Effector memory CD8-positive, alpha-beta T cell (primary cell): ENCODE measurements at places on chromosomes 5 and 9.

DNA sequence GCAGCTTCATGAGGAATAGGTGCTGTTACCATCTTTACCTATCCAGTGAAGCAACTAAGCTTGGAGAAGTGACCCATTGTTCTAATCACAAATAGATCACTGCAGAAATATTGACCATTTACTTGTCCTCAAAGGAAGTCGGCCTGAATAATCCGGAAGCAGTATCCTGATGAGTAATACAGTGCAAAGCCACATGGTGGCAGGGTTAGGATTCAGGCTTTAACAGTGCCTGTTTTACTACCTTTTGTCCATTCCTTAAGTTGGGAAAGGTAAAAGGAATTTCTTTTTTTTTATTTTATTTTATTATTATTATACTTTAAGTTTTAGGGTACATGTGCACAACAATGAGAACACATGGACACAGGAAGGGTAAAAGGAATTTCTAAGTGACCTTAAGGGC is 336.3 kb downstream of the KDM4C start:
- no peak for DNase-seq

- DNase-seq = no peak
Measured at GRCh38 chr9:13100914-13101572, 178.4 kb downstream of the MPDZ start.

DNA sequence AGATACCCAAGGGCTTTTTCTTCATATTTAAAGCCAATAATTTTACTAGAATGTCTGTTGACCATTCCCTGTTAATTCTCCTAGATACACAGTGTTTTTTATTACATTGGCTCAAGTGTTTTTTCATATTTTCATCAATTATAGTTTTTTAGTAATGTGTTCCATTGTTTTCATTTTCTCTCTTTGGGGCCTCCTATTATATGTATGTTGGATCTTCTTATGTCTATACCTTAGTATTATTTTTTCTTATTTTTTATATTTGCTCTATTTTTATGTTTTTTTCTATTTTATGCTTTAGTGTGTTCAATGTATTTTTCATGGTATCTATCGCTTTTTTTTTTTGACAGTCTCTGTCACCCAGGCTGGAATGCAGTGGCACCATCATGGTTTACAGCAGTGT is 7.5 kb downstream of the KIAA1958 start:
- DNase-seq = no peak

DNA sequence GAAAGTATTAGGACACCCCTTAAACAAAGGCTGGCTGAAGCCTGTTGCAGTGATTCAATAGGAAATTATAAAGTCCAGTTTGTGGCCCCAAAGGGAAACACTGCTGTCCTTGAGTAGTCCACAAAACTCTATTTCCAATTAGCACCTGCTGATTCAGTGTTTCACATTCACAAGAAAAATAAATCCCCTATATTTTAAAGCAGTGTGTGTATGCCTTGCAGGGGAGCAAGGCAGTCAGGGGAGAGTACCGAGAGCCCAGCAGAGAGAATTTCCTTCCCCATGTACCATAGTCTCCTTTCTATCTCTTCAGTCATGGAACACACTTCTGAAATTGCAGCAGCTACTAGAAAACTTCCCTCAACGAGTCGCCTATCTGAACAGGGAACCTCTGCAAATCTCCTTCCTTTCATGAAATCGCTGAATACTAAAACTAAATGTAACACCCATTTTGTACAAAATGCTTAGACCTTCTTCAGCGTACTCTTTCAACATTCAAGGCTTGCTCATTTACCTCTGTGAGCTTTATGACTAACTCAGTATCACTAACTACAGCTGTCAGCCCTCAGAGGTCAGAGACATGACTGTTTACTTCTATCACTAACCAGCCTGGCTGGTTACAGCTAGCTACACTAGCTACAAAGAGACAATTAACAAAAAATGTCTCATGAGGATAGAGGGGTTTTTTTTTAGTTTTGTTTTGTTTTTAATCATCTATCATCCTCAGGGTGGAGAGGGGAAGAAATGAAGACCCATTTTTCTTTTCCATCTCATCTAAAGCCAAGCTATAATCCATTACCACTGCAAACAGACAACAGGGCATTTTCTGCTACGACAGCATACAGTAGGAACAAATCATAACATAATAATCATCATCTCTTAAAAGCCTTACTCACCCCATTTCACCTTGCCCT is 188.7 kb downstream of the EBF1 start:
- DNase-seq = no peak

- no peak for DNase-seq
Measured at GRCh38 chr9:16689351-16689938, 181.0 kb downstream of the BNC2 start.

DNA sequence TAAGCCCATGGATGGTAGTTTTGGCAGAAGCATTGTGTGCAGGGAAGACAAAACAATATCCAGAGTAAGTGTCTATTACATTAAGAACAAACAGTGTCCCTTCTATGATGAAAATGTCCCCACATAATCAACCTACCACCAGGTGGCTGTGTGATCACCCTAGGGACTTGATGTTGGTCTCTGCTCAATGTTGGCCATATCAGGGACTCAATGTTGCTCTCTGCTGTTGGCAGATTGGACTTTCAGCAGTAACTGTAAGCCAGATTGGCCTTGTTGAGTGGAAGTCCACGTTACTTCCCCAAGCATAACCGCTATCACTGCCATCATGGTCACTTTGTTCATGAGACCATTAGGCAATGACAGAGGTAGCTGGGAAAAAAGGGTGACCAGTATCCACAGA is 52.8 kb upstream of the PRSS3 start:
- DNase-seq = no peak

DNA sequence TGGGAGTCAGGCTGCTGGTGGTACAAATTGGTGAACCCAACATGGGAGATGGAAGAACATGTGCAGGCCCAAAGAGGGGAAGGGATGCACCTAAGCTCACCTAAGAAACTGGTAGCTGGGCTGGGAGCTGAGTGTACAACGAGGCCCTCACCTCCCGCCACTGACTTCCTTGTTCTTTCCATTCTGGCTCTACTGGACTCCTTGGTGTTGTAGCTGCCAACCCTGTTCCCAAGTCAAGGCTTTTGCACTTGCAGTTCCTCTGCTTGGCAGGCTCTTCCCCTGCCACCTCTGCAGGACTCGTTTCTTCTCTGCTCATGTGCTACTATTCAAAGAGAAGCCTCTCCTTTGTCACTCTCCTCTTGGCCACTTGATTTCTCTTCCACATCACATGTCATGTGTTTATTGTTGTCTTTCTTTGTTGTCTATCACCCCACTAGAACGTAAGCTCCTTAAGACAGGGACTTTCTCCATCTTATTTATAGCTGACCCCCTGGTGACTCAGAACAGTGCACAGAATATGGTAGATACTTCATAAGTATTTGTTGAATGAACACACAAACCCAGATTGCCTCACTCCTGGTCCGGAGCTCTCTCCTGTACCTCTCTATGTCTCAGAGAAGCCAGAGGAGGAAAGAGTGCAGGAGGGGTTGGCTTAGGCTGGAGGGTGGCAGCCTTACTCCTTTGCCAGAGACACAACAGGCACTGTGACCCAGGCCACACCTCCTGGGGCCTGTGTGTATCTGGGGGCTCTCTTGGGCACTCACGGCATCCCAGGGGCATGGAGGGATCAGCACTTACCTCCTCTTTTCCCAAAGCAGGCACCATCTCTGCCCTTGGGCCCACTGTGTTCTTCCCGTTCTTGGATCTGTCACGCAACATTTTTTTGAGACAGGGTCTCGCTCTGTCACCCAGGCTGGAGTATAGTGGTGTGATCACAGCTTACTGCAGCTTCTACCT is 5.2 kb upstream of the SPINK4 start:
- DNase-seq = no peak

DNA sequence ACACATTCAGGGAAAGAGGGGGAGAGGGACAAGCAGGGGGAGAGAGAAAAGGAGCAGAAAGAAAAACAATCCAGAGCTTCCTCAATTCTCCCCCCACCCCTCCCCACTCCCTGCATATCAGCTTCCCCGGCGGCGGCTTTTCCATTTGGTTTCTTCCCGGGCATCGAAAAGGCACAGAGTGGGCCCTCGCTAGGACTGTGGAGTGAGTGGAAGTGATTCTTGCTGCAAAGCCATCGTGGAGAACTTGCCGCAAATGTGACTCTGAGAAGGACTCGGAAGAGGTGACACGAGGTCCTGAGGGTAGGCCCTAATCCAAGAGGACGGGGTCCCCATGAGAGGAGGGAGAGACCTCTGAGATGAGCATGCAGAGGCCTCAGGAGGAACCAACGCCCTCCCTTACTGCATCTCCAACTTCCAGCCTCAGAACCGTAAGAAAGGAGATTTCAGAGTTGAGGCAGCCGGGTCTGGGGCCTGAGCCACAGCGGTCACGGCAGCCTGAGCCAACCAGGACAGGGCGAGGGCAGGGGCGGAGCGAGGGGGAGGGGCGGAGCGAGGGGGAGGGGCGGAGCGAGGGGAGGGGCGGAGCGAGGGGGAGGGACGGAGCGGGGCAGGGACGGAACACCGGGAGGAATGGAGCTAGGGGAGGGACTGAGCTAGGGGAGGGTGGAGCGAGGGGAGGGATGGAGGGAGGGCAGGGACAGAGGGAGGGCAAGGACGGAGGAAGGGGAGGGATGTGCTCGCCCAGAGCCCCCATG is 21.2 kb upstream of the SARDH start:
- DNase-seq = no peak

DNA sequence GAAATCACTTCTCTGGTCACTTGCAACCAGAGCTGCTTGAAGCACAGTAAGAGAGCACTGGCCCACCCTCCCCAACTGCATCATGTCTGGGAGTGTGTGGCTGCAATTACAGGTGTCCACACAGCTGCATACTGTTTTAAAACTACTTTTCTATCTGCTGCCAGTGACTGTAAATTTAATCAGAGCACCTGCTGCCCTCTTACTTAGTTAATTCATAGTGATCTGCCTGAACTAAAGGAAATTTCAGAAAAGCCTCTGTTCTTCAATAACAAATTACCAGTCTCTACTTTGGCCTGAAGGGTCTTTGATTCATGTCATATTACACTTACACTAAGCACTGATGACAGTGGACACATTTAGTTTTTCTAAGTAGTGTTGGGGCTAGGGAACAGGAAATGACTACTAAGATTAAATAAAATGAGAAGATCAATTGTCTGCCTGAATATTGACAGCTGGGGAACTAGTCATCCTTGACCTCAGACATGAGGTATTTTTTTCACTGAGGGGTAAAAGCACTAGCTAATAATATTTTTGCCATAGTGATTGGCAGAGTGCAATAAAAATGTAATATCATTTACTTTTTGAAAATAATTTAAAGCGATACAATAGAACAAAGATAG is 788.9 kb upstream of the GRAMD2B start:
- DNase-seq = no peak

DNA sequence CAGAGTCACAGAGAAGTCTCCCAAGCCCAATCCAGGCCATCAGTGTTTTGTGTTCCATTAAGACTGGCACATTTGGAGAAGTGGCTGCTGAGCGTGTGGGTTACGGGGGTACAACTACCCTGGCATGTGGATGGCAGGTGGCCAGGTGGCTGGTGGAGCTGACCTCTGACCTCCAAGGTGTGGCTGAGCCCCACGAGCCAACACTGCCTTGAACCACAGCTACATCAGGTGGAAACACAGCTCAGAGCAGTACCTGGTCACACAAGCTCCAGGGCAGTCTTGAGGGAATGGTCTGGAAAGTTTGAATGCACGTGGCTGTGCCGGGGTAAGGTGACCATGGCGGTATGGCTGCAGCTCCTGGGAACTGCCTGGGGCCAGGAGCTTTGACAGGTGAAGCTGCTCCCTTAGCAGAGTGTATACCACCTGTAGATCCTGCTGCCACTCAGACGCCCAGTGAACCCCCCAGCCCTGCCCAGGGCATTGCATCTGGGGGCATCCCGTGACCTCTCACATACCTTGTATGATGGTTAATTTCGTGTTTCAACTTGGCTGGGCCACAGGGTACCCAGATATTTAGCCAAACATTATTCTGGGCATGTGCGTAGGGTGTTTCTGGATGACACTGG is 207.9 kb downstream of the GADD45G start:
- DNase-seq = no peak

GRCh38 chr5:15203376-15203775 is 296.6 kb upstream of the FBXL7 start:
- DNase-seq = no peak

DNA sequence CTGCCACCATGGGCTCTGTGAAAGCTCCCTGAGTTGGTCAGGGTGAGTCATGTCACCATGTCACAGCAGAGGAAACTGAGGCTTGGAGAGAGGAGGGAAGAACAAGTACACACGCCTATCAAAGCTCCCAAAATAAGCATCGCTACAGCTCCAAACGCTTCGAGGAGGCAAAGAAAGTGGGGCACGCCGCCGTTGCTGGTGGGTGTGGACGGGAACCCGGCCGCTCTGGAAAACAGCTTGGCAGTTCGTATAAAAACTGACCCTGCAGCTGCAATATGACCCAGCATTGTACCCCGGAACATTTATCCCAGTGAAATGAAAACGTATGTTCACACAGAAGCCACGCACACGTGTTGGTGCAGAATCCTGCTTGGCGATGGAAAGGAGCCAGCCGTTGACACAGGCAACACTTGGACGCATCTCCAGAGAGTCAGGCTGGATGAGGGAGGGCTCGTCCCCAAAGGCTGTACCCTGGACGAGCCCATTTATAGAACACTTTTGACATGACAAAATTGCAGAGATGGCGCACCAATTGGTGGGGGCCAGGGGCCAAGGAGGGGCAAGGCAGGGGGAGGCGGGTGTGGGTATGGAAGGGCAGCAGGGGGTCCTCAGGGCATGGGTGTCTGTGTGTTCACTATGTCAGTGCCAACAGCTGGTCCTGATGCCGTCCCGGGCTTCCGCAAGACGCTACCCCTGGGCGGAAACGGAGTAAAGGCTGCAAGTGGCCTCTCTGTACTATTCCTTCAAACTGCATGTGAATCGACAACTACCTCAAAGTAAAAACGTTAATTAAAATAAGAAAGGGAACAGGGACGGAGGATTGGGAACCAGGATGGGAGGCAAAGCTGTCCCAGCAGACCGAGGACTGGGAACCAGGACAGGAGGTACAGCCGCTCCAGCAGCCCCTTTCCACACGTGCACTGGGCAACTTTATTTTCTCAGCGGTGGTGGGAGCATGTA is 173.0 kb downstream of the OLFM1 start:
- no peak for DNase-seq

DNA sequence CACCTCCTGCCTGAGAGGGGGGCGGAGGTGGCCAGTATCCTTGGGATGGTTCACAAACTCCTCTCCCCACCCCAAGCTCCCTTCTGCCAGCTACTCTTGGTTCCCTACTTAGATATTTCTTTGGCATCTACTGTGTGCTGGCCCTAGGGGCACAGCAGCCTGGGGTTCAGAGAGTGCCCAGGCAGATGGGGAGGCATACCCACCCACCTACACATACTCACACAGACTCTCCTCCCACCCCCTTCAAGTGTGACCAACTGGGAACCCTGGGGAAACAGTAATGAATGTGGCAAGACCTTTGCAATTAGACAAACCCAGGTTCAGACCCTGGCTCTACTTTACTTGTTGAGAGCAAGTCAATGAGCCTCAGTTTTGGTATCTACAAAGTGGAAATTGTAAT is 44.4 kb upstream of the PSD2 start:
- no peak for DNase-seq
